ENCODE measurements at places on chromosomes 6 and 20.

DNA sequence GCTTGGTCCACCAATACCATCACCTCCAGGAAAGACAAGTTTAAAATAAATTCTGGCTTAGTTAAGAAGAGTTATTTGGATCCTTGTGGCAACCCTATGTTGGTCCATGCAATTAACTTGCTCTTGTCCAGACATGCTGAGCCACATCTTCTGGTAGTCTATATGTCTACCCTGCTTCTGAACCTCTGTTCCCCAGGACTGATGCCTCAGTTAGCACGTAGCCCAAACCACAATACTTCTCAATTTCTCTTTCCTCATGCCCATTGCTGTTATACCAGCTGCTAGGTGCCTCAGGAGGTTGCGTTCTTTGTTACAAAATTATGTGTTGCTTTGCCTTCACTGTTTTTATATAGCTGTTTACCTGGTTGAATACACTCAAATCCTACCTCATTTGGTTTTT, 116.4 kb upstream of the KCNQ5 start:
- DNase-seq, result no peak

DNA sequence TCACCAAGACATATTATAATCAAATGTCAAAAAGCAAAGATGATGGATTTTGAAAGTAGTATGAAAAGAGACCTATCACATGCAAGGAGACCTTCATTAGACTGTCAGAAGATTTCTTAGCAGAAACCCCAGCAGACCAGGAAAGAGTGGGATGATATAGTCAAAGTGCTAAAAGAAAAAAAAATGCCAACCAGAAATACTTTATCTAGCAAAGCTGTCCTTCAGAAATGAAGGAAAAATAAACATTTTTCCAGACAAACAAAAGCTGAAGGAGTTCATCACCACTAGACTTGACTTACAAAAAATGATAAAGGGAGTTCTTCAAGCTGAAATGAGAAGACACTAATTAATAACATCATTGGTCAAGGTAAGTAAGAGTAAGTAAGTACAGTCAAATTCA, 251.2 kb upstream of the SASH1 start:
- no peak for DNase-seq

- no peak for DNase-seq
Measured at GRCh38 chr6:3696525-3697088, 54.9 kb downstream of the PXDC1 start.

GRCh38 chr20:53738945-53739798, 145.5 kb upstream of the ZNF217 start:
- DNase-seq, result no peak

DNA sequence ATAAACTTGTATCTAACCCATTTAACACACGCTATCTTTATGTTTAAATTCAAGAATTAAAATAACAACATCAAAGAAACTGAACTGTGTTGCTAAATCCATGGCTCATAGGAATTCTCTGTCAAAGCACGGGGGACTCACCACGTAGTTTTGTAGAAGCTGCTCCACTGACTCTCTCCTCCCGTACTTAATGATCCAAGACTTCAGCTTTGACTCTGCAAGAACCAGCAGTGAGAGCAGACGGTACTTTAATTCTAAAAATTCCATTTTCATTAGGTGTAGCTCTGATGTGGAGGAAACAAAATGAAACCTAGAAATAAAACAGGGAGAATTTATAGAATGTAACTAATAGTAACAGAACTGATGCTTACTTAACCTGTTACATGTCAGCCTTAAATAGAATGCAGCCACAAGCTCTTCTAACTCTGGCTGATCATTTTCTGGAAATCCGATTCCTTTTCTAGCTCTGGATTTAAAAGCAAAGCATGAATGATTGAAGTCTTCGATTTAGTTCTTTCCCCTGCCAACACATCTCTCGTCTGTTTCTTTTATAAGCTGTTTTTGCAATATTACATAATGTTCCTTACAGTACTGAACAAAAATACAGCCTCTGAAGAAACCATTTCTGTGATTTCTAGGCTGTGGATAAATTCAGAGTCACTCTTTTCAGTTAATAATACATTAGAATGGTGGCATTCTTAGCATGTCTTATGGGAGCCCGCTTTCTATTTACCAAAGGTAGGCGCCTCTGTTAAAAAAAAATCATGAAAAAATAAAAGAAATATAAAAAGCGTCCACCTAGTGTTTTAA, 165.5 kb downstream of the SYNE1 start:
- DNase-seq, result no peak

GRCh38 chr20:59720013-59720412, 115.7 kb downstream of the PHACTR3 start:
- no peak for DNase-seq

DNA sequence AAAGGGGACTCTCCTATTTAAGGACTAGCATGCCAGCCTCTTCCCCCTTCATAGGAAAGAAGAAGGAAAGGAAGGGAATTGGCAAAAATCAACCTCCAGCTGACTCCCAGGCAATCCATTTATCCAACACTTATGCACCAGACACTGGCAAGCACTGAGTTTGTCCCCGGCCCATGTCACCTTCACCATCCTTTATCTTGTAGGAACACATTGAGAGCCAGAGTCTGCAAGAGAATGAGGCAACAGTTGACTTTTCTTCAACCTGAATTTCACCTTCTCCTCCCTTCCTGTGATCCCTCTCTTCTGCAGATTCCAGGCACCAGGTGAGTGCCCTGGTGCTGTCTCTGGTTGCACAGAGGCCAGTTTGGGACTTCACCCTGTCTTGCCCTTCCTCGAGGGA, 264.3 kb upstream of the ECI2 start:
- DNase-seq, result no peak

- DNase-seq, result no peak
Measured at GRCh38 chr6:142537612-142538478, 236.0 kb downstream of the ADGRG6 start.

- DNase-seq, result no peak
Measured at GRCh38 chr6:148999501-148999900, 252.7 kb downstream of the UST start.

DNA sequence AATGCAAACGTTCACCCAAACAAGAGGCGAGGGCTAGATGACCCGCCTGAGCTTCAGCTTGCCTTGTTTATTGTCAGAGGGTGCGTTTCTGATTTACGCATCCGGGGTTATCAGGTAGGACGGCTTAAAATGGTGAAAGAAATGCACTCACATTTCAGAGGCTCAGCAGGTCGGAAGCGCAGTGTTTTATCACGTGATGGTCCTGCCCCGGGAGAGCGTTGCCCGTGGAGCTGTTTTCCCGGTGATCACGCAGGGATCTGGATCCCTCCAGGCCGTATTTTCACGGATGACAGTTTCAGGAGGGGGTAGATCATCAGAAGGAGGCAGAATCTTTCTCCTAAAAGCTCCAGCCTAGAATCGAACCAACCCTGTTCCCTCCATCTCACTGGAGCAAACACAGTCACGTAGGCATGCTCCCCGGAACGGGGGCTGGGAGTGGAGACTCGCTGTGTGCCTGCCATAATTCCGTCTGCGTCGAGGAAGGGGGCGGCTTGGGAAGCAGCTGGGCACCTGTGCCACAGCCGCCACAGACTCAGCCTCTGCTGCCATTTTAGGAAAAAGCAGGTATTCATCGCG, 121.7 kb downstream of the SMOC2 start:
- DNase-seq, result no peak

DNA sequence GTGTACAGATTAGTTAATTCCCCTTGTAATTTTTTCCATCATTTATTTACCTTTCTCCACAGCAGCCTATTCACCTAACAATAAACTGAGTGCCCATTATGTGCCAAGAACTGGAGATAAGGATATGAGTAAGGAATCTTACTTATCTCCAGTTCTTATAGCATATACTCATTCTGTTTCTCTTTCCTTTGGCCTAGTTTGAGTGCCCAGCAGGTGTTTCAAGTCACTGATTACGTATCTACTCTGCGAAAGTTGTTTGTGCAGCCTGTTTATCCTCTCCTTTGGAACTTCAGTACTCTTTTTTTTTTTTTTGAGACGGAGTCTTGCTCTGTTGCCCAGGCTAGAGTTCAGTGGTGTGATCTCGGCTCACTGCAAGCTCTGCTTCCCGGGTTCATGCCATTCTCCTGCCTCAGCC, 17.3 kb upstream of the POU5F1 start:
- DNase-seq, result no peak

GRCh38 chr6:147752689-147753403, 244.4 kb downstream of the SAMD5 start:
- no peak for DNase-seq

- DNase-seq, result no peak
Measured at GRCh38 chr6:149441740-149442139, 41.7 kb downstream of the SUMO4 start.

- DNase-seq, result no peak
Measured at GRCh38 chr20:36082315-36082915, 72.1 kb upstream of the EPB41L1 start.

GRCh38 chr6:105536961-105537360, 134.1 kb upstream of the PREP start:
- no peak for DNase-seq

DNA sequence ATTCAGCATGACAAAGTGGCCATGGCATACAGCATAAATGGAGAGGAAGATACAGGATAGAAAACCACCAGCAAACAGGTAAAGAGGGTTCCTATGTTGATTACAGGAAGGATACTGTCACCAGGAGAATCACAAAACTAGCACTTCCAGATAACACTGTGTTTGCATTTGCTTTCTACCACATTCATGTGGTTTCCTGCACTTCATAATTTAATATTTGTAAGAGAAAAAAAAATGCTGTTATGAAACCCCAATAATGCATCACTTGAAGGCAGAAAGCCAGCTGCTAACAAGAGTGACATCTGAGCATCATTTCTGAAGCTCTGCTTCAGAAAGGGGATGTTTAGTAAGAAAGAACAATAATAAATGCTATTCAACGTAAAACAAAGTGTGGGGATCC, 106.6 kb downstream of the ATXN1 start:
- no peak for DNase-seq

DNA sequence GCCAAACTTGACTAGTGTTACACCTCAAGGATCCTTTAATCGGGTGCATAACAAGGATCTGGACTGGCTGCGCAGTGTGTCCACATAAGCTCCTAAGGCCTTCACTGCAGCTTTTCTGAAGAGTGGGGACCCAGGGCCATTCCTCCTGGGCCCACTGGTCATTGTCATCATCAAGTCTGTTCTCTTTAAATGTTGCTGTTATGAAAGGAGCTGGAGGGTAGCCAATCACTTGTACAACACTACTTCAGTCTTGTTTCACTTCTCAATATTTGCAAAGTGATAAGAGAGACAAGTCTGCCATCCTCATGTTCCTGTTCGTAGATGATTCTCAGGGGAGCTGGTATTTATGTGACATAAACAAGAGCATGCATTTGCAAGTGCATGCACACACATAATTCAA, 149.8 kb downstream of the SYNDIG1 start:
- DNase-seq, result no peak

- peak; percentile 47 for DNase-seq
Measured at GRCh38 chr20:62010551-62011402, 54.9 kb downstream of the TAF4 start.

DNA sequence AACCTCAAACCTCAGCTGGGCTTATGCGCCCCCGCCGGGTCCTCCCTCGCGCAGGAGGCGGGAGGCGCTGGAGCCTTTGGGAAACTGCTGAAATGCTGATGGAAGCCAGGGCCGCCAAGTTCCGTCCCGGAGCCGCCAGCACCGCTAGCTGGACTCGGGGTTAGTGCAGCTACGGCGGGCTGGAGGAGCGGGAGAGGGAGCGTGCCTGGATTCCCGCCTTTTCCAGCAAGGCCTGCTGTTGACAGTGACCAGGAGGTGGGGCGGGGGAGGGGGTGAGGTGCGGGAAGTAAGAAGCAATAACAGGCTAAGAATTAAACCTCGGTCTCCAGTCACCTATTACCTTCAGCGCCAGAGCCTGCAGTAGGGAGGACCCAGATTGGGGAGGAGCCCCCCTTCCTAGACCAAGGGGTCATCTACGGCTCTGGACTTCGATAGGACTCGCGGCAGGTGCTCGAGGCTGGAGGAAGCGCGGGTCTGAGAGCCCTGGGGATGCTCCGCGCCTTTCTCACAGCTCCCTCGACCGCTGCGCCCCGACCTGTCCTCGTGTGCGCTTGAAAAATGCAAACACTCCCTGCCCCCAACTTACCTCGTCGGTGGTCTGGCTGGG, 20.5 kb downstream of the COL9A1 start:
- peak; percentile 34 for DNase-seq

GRCh38 chr6:138499303-138500018, at the start of gene NHSL1:
Gene NHSL1, minus strand, starts transcription at chr6:138499494. Its CDS starts 204 bp downstream, at chr6:138499290.
- no peak for DNase-seq

- DNase-seq, result no peak
Measured at GRCh38 chr6:36114798-36115408, 15.4 kb upstream of the MAPK13 start.

DNA sequence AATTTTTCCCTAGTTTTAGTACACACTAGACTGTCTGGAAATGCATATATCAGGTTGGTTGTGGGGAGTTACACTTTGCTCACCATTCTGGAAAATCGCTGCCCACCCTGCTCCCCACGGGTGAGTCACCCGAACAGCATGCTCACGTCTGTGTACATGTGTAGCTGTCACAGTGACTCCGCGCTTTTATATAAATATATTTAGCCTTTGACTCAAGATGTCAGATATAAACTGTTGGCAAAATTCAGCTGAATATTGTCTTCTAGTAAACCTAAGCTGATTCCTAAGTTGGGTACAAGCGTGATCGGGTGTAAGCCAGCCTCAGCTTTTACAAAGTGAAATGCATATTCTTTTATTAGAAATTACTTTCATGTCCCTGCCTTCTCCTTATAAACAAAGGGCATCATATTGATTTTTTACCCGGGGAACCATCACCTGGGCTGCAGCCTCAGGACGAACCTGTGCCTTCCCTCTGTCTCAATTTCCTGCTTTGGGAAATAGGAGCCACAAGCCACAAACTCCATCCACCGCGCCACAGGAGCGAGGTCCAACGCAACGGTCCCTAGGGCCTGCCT, 4.3 kb downstream of the SDCBP2 start:
- DNase-seq, result no peak

DNA sequence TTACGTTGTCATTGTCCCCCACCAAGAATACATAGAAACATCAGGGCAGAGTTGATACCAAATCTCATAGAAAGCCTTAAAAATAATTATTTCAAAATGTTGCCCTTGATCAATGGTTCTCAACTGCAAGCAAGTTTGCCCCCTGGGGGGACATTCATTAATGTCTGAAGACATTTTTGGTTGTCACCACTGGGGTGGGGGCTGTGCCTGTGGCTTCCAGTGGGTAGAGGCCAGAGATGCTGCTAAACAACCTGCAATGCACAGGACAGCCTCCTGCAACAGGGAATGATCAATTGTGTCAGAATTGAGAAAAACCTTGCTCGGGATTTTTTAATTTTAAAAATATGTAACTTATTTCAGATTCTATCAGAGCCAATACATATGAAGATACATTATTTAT, 130.6 kb upstream of the DOK5 start:
- no peak for DNase-seq

GRCh38 chr6:105215506-105215905, 35.7 kb upstream of the POPDC3 start:
- DNase-seq, result no peak

- DNase-seq, result no peak
Measured at GRCh38 chr20:62050166-62051120, 15.2 kb downstream of the TAF4 start.

- no peak for DNase-seq
Measured at GRCh38 chr6:25777856-25778649, 23.5 kb downstream of the SLC17A4 start.
